ENCODE measurements at places on chromosomes 4 and X.

GRCh38 chrX:68598841-68599240 lies 48.6 kb upstream of the STARD8 start:
- no peak for DNase-seq

DNA sequence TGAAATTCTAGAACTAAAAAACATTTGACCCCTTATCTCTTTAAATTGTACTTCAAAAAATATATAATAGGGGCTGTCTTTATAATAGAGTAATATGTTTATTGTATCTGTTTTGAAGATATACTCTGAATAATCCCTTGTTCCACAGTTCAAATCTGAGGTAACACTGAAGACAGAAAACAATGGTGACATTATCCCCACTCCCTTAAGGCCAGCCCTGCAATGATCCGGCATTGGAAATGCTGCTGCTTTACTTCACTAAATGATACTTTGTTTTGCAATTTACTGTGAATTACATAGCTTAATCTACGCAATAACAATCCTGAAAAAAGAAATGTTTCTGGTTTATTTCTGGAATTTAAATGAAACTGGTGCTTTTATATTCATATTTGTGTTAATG lies 34.4 kb upstream of the ZFP42 start:
- no peak for DNase-seq

GRCh38 chrX:40248822-40249221 lies 151.1 kb upstream of the BCOR start:
- no peak for DNase-seq

- DNase-seq, result peak; percentile 46
Observed at GRCh38 chr4:140884431-140885058, 128.4 kb upstream of the TBC1D9 start.

- no peak for DNase-seq
Observed at GRCh38 chrX:103397707-103398106, 21.4 kb downstream of the BEX3 start.

DNA sequence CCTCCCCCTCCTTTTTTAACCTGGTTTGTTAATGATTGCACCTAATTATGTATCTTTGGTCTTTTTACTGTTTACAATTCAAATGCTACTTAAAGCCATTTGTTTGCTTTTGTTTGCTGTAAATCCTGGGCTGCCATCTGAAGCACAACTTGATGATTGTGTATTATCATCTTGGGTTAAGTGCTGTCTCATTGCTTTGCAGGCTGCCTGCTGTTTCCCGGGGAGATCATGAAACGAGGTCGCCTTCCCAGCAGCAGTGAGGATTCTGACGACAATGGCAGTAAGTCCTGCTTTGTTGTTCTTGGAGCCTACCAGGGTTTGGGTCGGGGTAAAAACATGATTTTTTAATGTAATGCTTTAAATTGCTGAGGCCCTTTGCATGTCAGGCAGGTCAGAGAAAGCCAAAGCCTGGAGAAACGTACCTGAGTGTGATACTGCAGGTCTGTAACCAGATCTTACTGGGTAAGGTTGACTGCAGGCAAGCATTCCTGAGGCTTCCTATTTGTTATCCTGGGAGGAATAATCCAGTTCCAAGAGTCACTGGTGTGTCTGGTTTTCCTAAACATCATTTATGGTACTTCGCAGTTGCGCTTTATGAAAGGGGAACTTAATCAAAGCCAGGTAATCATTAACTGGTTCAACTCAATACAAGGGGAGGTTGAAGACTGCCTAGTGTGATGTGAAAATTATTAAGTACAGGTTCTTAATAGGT lies 22.2 kb downstream of the JADE1 start:
- no peak for DNase-seq
